ENCODE measurements at places on chromosomes 7 and 10.

GRCh38 chr7:132738254-132738653, 162.0 kb upstream of the PLXNA4 start:
- no peak for DNase-seq

DNA sequence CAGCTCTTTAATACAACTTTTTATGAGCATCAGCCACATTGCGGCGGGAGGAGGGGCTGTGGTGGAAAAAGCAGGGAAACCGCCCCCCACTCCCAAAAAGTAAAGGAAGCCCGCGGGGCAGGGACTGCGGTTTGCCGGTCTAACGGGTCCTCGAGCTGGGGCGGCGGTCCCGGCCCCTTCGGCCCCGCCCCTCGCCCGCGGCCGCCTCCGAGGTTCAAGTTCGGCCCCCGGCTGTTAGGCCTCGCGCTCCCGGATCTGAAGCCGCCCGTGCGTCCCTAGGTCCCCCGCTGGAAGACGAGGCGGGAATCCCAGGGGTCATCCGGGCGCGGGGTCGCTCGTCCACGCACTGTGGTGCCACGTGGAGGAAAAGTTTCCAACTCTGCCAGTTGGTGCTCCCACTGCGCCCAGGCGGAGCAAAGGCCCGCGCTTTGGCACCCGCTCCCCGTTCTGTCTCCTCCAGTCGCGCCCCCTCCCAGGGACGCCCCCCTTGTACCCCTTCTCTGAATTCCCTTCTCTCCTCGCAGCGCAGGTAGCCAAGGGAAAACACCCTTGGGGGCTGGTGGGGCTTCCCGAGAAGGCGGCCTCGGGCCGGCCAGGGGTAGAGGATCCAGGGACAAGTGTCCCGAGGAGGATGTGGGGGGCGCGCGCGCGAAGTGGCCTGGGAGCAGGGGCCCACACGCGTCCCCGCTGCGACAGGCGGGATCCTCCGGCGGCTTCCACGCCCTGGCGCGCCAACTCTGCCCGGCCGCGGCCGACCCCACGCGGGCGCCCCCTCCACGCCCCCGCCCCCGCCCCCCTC, 798 bp upstream of the AUTS2 start:
- DNase-seq: peak; percentile 3

DNA sequence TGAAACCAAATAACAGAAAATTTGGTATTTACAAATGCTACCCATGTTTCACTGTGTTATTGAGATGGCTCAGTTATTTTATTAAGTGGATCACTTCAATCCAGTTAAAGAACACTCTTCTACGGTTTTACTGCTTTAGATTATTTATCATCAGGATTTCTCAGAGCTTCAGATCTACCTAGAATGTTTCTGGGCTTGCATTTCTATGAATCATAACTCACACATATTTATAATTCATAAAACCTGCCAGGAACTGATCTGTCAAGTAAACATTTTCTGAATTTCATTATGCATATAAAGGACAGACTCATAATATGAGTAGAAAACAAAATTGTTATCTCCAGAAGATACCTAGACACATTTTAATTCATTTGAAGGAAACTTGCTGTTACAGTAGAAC, 1172.3 kb upstream of the LRRTM3 start:
- no peak for DNase-seq

- DNase-seq: no peak
Measured at GRCh38 chr10:64555666-64556065, 1034.5 kb downstream of the REEP3 start.

- no peak for DNase-seq
Measured at GRCh38 chr7:127581716-127582115, 3.7 kb downstream of the GCC1 start.
